D721Med (cell line): ENCODE measurements at places on chromosomes 1 and 21.
A peak's percentile ranks its signal among the peaks of the same experiment; 100 is the strongest.

DNA sequence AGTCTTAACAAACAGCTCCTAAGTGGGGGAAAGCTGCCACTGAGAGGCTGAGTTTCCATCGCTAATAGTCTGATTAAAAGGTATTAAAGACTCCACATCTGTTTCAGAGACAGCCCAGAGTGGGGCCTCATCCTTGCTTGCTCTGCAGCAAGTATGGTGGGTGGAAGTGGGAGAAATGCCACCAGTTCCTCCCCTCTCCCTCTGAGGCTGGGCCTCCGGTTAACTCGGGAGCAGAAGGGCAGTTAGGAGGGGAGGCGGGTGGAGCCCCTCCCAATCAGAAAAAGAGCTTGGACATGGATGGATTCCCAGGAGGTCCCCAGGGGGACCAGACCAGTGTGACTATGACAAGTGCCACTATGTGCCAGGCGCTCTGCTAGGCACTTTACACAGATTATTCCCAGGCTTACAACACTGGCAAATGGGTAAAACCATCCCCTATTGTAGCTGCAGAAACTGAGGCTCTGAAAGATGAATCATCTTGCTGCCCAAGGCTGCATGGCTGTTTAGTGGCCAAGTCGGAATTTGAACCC is 11.4 kb upstream of the ASCL5 start:
- peak; percentile 83 for DNase-seq

DNA sequence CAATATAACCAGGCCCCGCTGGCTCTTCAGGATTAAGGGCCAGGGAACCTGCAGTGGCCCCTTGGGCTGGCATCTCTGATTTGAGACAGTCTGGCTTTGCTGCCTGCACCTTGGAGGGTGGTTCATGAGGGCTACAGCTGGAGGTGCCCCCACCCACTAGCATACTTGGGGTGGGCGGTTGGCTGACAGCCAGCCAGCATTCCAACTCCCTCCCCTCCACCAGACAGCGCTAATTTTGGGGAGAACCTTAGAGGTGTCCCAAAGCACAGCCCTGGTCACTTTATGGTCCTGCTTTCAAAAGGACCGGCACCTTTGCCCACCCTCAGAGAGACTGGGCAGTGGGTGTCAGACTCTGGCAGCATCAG is 180.7 kb upstream of the VAMP3 start:
- DNase-seq: no peak

GRCh38 chr1:172140072-172140471 is 280.4 kb upstream of the C1orf105 start:
- no peak for DNase-seq

- no peak for DNase-seq
Observed at GRCh38 chr1:37890378-37891014, 31.1 kb upstream of the MTF1 start.

- DNase-seq: no peak
Observed at GRCh38 chr1:84722794-84723193, 32.5 kb upstream of the SSX2IP start.

DNA sequence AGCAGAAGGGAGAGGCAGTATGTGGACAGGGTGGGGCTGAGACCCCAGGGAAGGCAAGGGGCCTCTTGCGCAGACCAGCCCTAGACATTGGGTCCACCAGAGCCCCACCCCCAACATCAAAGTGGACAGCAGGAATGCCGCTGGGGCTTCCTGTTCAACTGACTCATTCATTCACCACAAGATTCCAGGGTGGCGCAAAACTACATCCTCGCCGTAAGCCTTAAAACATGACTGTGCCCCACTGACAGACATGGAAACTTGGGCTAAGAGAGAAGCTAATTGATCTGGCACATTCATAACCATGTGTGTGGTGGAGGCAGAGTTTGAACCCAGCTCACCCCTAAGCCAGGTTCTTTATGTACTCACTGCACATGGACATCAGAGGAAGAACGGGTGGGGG is 14.0 kb downstream of the COL16A1 start:
- no peak for DNase-seq

DNA sequence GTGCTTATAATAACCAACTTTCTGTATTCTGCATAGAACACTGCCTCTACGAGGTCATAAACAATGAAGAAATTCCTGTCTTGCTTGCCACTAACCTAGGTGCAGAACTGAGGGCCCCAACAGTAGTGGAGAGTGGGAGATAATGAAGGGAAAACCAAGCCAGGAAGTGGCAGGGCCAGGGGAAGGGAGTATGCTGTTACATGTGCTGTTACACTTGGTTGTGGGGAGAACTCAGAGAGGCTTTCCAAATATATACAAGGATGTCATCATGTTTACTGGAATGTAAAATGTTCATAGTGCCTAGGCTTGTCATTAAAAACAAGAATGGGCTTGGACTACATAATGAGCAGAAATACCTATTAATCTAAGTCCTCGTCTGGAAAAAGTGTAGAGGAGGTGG is 31.1 kb downstream of the NHLH2 start:
- DNase-seq: no peak

GRCh38 chr1:235491644-235492043 is 12.6 kb downstream of the B3GALNT2 start:
- no peak for DNase-seq

GRCh38 chr1:156862584-156862983 is 1.9 kb downstream of the NTRK1 start:
- DNase-seq: no peak

GRCh38 chr1:155466996-155467395 is 95.6 kb downstream of the ASH1L start:
- no peak for DNase-seq

GRCh38 chr1:87119541-87120140 is 205.2 kb downstream of the HS2ST1 start:
- DNase-seq: no peak

- no peak for DNase-seq
Observed at GRCh38 chr1:207810606-207811295, 58.9 kb downstream of the CD46 start.

DNA sequence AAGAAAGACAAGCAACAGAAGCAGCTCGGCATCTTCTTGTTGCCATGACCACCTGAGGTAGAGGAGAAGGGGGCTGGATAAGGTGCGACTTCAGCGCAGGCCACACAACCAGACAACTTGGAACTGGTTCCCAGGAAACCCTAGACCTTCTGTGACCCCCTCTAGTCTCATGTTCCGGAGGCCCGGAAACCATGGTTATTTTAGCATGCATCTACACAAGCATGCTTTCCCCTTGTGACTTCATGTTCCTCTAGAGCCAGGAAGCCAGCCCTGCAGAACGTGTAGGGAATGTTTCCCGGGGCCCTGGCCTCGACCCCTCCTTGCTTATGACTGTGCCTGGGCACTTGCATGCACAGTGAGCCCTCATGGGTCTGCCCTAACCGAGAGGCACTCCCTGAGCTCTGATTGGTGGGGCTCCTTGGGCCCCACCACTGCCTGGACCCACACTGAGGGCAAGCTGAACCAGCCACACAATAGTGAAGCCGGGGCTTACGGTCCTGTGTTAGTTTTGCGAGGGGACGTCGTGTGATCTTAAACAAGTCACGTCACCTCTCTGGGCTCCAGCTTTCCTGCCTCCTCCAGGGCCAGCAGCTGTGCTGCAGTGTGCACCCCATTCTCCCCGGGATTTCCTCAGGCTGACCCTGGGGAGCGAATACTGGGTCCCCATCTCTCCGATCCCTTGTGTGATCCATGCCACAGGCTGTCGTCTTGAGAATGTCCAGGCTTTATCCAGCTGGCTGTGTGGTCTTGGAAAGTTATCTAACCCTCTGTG is 12.0 kb upstream of the MX2 start:
- DNase-seq: no peak

DNA sequence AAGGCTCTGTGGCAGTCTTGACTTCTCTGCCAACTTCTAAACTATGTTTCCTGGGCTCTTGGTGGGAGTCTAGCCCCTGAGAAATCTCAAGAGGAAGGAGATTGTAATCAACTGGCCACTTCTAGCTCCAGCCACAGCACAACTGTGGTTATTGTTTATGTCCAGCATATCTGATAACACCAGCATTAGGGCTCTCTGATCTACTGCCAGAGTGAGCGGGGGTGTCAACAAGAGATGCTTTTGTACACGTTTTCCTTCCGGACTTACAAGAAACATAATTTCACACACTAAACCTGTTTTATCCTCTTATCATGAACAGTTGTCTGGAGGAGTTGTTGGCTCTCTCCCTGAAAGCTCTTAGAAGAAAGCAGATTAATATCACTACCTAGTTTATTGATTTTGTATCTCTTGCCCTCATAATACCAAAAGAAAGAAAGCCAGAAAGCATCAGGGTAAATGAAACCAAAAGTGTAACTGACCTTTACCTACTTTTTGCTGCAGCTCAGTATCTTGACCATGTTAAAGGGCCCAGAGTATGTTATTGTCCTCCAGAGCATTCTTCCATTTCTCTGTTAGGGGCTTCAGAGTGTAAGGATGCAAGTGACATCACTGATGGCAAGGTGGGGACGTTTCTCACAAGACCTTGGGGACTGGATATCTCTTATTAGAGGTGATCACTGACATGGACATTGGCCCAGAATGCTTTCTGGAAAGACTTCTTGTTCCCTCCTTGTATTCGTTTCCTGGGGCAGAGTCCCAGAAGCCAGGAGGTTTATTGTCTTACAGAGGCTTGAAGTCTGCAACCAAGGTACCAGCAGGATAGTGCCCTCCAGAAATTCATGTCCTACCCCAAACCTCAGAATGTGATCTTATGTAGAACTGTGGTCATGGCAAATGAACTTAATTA is 9.6 kb upstream of the SH2D1B start:
- DNase-seq: no peak

DNA sequence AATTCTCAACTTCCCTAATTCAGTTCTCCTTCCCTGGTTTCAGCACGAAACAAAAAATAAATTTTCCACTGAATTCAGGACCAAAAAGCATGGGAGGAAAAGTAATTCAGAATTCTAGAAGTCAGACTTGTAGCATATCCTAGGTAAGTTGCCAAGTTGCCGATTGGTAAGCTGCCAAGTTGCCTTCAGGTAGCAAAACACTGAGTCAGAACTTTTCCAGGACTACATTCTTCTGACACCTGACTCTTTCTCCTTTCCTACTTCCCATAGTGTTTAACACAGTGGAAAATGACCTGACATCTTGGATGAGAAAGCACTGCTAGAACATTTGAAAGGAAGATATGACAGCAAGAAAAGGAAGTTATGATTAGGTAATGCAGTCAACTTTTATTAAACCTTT is 322.8 kb downstream of the SPATA17 start:
- DNase-seq: no peak

DNA sequence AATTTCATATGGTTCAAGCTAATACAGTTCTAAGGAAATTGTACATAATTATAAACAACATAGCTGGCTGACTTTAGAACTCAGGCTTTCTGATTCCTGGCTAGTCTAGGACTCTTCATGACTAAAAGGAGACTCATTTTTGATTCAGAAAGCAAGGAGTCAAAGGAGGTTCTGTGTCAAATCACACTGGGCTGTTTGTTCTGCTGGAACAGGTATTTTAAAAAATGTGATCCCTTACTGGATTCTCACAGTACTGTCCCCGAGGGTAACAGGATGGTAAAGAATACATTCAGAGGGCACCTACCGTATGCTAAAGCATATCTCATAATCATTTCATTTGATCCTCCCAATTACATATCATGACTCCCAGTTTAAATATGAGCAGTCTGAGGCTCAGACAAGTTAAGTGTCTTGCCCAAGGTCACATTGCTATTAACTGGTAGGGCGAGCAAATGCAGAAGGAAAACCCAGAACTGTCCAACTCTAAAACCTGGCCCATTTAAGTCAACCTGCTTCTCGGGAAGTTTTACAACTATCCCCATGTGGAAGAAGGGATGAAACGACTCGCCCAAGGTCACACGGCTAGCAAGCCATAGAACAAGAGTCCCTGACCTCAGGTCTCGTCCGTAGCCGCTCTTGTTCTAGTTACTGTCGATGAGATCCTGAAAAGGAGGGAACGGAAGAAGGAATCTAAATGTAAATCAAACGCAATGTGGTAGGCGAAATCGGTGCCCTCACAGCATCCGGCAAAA is 675 bp downstream of the MYSM1 start:
- no peak for DNase-seq

DNA sequence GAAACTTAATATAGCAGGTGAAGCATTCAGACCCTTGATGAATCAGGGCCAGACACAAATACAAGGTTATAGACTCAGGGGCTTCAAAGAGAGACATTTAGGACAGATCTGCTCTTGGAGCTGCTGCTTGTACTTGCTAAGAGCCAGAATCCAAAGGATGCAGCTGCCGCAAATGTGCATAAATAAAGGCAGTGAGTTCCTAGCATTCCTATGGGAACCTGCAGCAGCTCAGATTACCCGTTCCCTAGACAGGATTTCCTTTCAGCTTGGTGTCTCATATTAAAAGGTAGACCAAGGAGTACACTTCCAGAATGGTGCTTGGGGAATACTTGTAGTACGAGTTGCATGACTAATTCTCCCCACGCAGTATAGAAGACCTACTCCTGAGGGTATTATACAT is 9.7 kb upstream of the LRRC53 start:
- no peak for DNase-seq

DNA sequence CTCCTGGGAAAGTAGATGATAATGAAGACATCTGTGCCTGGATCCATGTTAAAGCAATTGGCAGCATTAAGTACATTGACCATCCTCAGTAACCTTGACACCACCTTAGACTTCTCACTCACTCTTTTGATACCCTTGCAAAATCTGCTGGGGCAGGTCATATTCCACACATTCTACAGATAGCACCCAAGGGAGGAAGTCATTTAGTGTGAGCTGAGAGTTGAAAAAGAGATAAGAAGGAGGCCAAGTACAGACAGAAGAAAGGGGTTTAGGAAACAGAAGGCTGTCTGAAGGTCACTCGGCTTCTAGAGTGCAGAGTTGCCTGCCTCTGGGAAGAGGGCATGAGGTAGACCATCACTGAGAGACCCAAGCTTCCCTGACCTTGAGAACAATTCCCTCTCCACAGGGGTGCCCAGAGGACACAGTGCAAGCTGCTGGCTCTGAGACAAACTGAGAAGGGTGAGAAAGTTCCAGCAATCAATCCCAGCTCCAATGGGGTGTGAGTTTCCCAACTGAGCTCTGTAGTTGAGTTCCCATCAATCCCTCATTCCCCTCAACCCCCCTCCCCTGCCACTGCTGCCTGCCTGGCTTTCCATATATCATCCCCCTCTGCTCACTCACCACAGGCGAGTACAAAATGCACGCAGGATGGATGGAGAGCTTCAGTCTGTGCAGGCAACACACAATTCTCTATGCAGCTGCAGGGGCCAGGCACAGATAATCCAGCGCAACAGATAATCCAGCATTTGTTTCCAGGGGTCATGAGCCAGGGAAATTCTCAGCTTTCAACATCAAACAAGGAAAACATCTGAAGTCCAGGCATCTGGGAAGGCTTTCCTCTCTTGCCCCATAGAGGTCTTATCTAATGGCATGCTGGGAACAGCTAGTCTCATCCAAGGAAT is 7.4 kb upstream of the MOB3C start:
- no peak for DNase-seq

GRCh38 chr21:34771512-34772028 is 102.8 kb downstream of the CLIC6 start:
- DNase-seq: no peak
